ENCODE measurements at places on chromosomes 13 and 19.

GRCh38 chr13:47480951-47481350 is 520.1 kb downstream of the SUCLA2 start:
- no peak for DNase-seq

DNA sequence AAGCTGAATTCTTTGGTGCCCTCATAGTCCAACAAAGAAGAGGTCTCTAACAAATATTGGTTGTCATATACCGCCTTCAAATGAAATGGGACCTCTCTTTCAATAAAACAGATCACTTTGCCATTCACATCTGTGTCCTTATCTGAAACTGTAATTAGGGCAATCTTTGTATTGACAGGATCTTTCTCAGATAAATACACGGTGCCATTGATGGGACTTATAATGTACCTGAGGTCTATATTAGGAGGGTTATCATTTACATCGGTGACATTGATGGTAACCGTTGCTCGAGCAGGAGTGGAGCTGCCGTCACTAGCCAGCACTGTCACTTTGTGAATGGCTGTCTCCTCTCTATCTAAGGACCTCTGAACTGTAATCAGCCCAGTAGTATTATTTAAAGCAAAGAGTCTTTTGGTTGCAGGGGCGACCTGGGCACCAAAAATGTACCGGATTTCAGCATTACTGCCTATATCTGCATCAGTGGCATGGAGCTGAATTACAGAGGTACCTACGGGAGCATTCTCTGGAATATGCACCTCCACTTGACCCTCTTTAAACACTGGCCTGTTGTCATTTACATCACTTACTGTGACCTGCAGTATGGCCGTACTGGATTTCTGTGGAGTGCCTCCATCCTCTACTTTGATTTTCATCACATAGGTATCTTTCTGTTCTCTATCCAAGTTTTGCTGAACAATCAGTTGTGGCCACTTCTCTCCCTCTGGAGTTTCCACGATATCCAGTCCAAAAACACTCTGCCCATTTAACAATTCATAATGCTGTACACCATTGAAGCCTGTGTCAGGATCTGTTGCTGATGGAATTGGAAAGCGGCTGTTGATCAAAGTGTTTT is 2.8 kb downstream of the PCDH9 start:
- DNase-seq: no peak

GRCh38 chr19:15702534-15702930 is 25.3 kb upstream of the OR10H2 start:
- DNase-seq: no peak

- no peak for DNase-seq
These were observed 50.0 kb downstream of the STARD13 start for GRCh38 chr13:33235564-33235963.

DNA sequence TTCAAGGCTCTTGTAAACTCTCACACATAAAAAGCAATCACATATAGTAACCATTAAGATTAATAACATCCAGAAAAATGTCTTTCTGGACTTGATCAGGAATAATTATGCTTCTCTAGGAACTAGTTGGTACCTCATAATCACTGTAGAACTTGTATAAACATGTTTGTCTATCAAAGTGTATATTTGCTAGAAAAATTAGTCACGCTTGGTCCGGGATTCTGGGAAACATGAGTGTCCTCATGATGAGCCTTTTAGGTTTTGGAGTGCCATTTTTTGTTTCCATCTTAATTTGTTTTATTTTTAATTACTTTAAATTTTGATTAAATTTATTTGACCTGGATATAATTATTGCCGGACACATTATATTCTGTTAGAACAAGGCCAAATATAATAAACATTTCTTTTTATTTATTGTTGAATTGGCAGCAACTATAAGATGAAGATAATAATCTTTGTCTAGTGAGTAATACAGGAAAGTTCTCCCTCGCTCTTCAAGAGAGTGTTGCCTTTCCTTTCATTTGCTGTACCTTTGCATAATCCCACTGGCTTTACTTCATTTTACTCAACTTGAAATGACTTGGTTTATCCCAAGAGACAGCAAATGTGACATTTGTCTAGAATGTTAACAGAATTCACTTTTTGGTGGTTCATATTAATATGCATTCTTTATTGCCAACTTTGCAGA is 207.0 kb downstream of the NALCN start:
- no peak for DNase-seq

- no peak for DNase-seq
These were observed 23.4 kb downstream of the SIPA1L3 start for GRCh38 chr19:37930416-37930815.

DNA sequence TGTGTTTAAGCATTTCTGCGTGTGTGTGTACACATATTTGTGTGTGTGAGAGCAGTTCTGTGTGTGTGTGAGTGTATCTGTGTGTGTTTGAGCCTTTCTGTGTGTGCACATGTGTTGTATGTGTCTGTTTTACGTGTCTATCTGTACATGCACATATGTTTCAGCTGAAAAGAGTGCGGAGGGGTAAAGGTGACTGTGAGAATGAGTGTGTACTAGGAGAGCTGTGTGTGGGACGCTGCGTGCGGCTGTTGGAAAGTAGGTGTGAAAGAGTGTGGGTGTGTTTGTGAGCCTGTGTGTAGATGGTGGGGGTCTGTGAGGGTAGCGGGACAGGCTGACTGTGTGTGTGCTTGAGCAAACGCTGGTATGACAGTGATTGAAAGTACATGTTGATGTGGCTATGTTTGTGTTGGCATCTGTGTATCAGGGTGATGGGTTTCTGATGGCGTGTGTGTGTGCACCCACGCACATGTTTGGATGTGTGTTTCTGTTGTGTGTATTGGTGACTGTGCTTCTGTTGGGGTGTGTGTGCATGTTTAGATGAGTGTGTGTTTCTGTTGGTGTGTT is 7.5 kb upstream of the TPM4 start:
- no peak for DNase-seq

DNA sequence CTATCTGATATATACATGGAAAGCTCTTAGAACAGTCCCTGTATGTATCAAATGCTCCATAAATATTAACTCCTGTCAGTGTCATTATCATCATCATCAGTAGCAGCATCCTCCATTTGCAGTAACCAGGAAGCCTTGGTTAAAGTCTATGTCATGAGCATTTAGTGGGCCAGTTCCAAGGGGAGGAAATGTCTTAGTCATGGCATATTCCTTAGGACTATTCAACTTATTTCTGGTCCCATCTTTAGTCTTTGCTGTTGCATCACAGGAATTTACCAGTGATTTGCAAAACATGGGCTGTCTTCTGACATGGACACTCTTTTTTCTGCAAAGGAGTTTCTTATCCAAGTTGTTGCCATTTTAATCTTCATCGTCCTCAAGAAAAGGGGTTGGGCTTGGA is 98.4 kb downstream of the WDFY2 start:
- DNase-seq: no peak

DNA sequence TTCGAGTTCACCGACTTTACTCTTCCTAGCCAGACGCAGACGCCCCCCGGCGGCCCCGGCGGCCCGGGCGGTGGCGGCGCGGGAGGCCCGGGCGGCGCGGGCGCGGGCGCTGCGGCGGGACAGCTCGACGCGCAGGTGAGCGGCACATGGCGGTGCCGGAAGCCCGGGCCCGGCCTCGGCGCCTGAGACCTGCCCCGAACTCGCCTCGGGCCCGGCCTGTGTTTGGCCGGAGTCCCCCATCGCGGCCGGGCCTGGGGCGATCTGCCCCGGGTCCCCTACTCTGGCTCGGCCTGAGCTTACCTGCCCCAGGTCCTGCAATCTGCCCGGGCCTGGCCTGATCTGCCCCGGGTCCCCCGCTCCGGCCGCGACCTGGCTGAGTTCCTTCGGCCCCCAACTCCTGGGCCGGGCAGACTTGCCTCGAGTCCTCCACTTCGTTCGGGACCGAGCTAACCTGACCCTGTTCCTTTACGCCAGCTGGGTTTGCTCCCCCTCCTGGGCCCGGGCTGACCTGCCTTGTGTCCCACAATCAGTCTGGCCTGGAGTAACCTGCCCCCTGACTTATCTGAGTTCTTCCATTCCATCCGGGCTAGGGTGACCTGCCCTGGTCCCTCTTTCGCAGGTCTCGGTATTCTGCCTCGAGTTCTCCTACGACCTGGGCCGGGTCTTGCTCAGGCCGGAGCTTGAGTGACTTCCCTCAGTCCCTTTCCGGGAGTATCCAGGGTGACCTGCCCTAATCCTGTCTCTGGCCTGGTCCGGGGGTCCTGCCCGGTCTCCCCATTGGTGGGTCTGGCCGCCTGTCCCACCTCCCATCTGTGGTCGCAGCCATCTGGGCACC is 764 bp downstream of the UPF1 start:
- no peak for DNase-seq

Measured in iPS DF 6.9 (cell line).